ENCODE measurements at places on chromosomes 5 and 9.

- no peak for DNase-seq
Measured at GRCh38 chr5:6485441-6485840, 36.8 kb downstream of the UBE2QL1 start.

DNA sequence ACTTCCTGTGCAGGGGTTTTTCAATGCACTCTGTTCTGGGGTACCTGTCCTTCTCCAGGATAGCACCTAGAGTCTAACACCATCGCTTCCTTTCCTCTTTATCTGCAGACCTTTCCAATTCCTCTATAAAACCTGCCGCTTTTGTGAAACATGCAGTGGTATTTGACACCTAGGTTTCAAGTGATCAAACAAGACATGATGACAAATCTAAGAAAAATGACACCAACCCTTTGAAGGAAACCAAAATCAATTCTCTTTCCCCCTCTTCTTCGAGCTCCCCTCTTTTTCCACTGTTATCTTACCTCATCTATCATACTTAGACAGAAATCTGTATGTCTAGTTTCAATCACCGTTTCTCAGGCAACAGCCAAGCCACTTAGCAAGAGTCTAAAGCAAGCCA lies 25.6 kb upstream of the RANBP17 start:
- DNase-seq = no peak

GRCh38 chr5:181215997-181216989 lies 6.8 kb upstream of the TRIM41 start:
- DNase-seq = no peak

- no peak for DNase-seq
Measured at GRCh38 chr5:134111741-134112647, 2.5 kb upstream of the TCF7 start.

- DNase-seq = peak; percentile 3
Measured at GRCh38 chr5:37859805-37860204, 20.0 kb upstream of the GDNF start.

GRCh38 chr5:117665121-117665520 lies 1090.5 kb upstream of the SEMA6A start:
- DNase-seq = no peak

DNA sequence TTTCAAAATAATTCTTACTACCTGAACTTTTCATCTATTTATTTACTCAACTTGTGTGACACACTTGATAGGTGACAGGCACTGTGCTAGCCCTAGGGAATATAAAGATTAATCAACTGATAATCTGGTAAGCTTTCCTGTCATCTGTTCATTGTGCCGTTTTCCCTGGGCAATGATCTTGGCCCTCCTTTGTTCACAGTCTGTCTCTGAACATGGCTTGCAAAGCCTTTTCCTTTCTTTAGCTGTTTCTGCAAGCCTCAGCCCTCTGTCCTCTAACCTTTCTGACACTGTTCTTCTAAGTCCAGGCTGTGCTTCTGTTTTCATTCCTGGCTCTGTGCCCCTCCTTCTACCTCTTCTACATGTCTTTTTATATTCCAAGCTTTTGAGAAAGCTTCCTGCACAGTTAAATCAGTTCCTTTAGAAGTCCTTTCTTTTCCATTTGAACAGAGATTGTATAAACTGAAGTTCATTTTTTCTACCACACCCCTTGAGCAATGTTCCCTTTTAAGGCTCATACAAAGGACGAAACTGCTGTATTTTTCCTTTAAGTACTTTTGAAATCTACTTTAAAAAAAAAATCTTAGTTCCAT lies 803.0 kb upstream of the ZNF608 start:
- no peak for DNase-seq

DNA sequence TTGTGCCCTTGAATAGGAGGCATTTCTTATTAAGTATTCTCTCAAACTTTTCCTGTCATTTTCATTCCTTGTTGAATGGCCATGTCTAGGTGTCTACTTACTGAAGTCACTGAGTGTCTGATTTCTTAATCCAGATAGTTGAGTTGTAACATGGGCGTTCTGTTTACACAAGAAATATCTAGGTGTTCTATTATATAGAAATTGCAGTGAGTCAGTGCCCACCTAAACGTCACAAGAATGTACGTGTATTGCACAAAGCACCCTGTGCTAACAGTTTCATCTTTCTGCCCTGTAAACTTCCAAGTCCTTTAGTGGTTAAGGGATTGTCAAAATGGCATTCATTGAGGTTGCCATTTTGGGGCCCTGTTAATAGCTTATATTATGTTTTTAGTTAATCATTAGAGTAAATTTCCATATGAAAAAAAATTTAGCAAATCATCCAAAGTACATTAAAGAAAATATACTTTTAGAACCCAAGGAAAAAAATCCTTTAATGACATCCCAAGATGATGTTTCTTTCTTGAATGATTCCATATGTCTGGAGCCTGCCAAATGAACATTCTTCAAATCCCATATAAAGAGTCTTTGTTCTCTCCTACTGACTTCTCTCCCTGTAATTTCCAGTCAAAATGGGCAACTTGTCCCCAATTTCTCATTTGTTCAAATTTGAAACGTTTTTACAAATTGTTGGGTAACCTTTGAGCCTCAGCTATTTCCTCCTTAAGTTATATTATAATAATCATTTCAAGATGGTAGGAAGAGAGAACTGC lies 114.2 kb downstream of the GOLPH3 start:
- no peak for DNase-seq

- no peak for DNase-seq
Measured at GRCh38 chr9:2378266-2378665, 243.3 kb upstream of the VLDLR start.

DNA sequence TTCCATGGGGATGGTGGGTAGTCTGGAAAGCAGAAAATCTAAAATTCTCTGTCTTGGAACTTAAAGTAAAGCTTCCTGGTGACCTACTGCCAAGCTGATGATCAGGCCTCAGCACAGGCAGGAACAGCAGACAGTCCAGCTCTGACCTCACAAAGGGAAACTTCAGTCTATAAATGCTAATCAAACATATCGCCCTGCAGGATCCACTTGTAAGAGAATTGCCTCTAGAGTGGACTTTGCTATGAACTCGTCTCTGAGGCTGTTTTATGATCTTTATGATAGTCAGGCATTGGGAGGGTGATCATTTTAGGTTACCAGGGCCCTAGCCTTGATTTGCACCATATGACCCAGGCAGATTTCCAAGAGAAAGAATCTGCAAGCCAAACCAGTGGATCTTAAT lies 67.6 kb upstream of the SELENOP start:
- no peak for DNase-seq

DNA sequence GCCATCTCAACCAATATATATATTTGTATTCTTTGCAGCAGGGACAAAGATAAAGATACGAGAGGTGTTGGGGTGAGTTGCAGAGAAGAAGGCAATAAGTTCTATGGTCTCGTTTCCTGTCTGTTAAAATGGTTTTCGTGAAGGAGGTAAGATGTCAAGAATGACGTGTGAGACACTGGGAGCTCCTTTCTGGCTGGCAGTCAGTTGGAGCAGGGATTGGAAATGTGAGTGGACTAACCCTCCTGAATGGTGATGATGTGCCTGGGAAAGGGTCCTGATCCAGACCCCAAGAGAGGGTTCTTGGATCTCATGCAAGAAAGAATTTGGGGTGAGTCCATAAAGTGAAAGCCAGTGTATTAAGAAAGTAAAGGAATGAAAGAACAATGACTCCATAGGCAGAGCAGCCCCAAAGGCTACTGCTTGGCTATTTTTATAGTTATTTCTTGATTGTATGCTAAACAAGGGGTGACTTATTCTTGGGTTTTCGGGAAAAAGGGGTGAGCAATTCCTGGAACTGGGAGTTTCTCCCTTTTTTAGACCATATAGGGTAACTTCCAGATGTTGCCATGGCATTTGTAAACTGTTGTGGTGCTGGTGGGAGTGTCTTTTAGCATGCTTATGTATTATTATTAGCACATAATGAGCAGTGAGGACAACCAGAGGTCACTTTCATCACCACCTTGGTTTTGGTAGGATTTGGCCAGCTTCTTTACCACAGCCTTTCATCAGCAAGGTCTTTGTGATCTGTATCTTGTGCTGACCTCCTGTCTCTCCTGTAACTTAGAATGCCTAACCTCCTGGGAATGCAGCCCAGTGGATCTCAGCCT lies 53.7 kb downstream of the SPATA31C2 start:
- DNase-seq = no peak
